ENCODE measurements at places on chromosomes 7 and 10.
A peak's percentile ranks its signal among the peaks of the same experiment; 100 is the strongest.

GRCh38 chr10:94240491-94240890 lies 122.2 kb downstream of the NOC3L start:
- DNase-seq, result no peak

DNA sequence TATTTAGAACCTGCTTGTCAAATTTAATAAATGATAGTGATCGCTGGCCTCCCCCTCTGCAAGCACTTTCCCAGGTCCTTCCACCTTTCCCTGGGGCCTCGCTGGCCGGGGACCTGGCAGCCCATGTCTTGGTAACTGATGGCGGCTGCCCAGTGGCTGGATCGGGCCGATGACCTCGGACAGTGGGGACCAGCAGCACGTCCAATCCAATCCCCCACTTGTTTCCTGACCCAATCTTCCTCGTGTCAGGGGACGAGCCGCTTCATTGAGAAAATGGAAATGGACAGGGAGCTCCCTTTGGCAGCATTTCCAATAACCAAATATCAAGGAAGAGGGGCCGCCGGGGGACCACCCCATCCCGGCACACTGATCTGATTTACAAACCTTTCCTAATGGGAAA lies 17.2 kb downstream of the EBF3 start:
- no peak for DNase-seq

- peak; percentile 90 for DNase-seq
Measured at GRCh38 chr7:143380646-143381426, at the start of gene ZYX. Gene ZYX, plus strand, starts transcription at chr7:143381345. Its CDS starts 227 bp downstream, at chr7:143381572.

DNA sequence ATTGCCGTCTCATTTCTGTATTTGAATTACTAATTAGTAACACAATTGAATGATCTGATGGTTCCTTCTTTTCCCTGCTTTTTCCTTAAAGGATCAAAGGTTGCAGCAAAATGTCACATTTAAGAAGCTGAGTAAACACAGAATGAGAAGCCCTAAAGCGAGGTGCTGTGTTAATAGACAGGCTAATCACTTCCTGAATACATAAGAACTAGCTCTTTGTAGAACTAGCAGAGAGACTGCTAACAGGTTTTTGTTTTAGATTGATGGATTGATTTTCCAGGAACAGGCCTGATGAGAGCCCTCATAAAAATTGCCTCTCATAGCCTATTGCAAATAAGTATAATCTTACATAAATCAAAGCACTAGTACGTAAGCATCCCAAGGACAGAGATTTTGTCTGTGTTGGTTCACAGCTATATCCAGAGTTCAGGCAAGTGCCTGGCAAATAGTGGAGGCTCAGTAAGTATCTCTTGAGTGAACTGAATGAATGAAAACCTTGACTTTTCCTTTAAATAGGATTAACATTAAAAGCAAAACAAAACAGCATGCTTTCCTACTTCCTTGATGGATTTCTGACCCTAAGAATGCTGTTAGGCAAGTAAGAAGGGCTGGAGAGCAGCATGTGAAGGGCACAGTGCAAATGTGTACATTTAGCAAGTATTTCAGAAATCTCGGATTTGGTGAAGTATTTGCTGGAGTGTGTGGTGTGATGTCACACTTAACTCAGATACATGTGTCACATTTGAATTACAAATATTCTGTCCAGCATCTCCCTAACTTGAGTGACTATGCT lies 3.3 kb downstream of the TMEM229A start:
- no peak for DNase-seq

DNA sequence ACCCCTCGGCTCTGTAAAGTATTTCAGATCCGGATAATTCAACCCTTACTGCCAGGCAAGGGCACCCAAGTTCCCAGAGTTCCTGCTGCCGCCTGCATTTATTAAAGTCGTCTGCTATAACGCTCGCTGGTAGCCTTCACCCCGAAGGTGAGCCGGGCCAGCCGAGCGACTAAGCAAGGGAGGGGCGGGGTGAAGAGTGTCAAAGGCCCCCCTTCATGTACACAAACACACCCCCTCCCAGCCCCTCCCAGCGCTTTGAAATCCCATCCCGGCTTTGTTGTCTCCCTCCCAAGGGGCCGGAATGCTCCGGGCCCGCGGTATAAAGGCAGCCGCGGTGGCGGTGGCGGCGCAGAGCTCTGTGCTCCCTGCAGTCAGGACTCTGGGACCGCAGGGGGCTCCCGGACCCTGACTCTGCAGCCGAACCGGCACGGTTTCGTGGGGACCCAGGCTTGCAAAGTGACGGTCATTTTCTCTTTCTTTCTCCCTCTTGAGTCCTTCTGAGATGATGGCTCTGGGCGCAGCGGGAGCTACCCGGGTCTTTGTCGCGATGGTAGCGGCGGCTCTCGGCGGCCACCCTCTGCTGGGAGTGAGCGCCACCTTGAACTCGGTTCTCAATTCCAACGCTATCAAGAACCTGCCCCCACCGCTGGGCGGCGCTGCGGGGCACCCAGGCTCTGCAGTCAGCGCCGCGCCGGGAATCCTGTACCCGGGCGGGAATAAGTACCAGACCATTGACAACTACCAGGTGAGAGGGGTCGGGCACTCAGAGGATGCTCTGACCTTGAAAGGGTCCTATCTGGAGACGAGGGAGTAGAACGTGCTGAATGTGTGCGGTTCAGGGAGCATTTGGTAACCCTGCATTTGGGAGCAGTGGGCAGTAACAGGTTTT lies at the start of gene DKK1:
TSS of gene DKK1 (plus strand) at position 349 of the 889 bp plus-strand sequence. CDS start at position 503, 154 bp downstream.
- DNase-seq, result no peak

Data from activated naive CD4-positive, alpha-beta T cell treated with Interleukin-2 at 50 U/mL for 16 hours (primary cell).